B cell (primary cell): ENCODE measurements at places on chromosomes 4 and X.

DNA sequence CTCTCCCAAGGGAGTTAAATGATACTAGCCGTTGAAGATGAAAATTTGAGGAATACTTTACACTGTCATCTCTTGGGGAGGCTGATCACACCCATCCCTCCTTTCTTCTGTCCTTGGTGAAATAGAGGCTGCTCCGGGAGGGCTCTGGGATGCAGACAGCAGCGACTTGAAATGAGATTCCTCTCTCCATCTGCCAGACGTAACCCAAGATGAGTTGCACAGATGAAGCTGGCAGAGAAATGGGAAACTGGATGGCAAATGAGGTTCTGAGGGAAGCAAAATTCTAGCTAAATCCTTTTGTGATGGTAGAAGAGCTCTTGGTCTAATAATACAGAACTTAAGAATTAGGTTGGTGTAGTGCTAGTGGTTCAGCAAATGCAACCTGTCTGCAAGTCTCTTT, 201.4 kb downstream of the AASDH start:
- no peak for DNase-seq

DNA sequence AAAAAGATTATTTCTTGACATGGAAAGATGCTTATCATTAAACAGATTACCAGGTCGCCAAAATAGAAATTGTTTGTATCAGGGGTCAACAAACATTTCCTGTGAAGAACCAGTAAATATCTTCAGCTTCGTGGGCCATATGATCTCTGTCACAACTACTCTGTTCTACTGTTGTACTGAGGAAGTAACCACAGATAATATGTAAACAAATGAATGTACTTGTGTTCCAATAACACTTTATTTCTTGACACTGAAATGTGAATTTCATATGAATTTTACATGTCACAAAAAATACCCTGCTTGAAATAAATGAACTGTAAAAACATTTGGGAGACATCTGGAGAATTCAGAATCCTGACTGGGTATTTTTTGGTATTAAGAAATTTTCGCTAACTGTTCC, 4.7 kb upstream of the FHL1 start:
- DNase-seq: no peak

DNA sequence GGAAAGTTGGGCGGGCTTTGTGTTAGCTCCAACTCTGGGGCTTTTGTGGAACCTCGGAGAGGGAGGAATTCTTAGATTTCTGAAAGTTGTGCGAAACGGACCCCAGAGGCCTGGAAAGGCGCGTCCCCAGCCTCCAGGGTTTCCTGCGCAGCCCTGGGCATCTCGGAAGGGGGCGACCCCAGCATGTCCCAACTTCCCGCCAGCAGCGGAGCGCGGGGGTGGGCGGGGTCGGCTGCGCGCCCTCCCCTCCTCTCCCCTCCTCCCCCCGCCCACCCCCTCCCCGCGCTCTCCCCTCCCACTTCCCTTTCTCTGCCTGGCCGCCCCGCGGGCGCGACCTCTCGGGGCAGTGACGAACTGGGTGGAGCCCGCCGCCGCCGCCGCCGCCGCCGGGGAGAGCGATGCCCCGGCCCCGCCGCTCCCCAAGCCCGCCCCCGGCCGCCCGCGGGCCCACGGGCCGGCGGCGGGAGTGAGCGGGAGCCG, 16.8 kb downstream of the PTTG2 start:
- DNase-seq: peak; percentile 90

- no peak for DNase-seq
These were observed 275.4 kb upstream of the PITX2 start for GRCh38 chr4:110898290-110898689.
